HEK293T (cell line): ENCODE measurements at places on chromosomes 13 and 19.

DNA sequence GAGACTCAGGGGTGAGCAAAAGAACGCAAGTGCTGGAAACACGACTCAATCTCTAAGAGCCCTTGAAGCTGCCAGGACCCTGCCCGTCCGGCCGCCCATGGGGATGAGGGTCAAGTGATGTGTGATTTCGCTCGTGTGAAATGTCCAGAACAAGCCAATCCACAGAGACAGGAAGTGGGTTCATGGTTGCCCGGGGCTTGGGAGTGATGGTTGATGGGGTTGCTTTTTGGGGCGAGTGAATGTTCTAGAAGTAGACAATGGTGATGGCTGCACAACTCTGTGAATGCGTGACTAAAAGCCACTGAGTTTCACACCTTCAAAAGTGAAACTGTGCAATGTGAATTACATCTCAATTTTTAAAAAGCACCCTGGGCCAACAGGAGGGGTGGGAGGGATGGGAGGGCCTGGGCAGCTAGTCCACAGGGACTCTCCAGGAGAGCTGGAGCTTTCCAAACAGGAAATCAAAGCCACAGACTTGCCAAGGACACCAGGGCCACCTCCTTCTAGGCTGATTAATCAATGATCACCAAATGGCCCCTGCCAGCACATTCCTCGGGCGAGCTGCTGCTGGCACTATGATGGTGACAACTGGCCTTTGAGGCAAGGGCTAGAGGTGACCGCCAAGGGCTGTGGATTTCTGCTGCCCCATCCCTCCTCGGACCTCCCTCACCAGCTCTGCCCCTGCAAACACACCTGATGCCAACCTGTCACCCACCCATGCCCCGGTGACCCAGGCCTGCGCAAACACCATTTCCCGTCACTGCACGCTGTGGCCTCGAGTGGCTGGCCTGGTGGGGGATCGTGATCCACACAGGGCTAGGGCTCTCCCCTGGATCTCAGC, 14.0 kb downstream of the DPP9 start:
- no peak for DNase-seq

DNA sequence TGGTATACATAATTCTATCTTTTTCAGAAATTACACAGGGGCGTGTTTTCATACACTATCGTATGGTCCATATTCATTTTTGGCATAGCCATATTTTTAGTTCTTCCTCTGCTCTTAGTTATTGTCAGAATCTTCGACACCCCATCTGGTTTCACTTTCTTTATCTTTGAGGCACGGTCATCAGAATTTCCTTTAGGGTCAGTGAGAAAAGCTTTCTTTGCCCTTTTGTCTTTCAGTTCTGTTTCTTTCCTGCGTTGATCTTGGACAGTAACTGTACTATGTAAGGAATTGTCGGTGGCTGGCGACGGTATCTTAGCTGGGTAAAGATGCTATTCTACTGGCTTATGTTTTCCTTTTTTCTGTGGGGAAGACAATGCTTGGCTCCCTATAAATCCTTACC, 10.6 kb upstream of the KIR2DL4 start:
- no peak for DNase-seq

DNA sequence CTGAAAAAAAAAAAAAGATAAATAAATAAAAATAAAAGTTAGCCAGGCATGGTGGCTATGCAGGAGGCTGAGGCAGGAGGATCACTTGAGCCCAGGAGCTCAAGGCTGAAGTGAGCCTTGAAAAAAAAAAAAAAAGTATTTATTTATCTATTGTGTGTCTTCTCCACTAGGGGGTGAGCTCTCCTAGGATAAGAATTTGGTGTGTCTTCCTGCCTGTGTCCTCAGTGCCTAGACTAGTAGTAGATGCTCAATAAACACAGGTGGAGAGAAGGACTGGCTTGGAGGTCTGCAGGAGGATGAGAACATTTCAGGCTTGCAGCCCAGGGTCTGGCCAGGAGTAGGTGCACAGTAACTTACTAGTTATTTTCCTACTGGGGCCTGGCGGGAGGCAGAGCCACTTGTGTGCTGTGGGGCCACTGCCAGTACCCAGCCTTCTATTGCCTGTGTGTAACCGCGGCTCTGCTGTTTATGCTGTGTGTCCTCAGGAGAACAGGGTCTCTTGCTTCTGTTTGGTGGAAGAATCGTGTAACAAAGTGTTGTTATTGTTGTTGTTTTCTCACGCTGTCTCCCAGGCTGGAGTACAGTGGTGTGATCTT, 5.4 kb downstream of the LMTK3 start:
- DNase-seq = no peak

DNA sequence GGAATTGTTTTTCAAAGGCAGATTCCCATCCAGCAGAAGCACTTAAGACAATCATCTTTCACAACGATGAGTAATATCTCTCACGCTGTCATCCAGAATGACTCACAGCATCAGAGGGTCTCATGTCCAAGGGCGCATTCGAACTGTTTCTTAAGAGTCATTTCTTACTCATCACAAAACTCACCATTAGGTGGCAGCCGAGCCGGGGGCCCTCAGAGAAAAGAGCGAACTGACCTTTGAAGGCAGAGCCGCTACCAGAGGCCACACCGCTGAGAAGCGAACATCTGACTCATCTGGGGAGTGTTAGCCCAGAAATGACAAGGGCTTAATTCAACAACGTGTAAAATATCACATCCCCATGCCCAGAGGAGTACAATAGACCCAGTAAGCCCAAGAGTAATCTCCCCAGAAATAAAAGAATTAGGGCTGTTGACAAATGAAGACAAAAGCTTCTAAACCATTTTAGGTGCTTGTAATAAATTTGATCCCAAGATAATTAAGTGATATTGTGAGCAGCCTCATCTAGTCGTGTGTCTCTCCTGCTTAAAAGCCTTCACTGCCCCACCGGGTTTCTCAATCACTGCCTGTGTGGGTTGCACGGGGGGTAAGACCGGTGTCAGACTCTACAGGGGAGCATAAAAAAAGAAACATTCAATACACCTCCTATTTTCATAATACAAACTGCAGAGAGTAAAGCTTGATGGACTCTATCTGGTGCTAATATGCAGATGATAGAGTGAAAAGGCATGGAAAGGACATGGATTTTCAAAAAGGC, 96.2 kb downstream of the CYSLTR2 start:
- peak; percentile 57 for DNase-seq

DNA sequence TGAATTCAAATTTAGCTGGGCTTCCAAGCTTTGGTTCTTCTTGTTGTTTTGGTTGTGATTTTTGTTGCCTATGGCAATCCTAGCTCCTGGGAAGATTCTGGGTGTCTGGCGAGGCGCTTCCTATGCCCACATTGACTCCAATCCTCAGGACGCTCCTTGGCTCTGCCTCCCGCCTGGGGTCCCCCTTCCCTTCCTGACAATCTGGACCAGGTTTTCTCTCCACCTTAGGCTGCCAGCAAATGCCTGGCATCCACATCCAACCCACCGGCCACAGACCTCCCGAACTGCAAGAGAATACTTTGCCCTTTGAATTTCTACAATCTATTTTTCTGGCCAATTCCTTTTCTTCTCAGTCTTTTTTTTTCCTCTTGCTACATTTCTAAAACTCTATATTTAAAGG, 186.9 kb upstream of the UBL3 start:
- DNase-seq = no peak

- DNase-seq = no peak
These were observed 3.6 kb upstream of the ELANE start for GRCh38 chr19:848386-848921.

- DNase-seq = no peak
These were observed 1469.5 kb downstream of the SLITRK1 start for GRCh38 chr13:82412749-82413148.

- no peak for DNase-seq
These were observed 302.9 kb downstream of the DCT start for GRCh38 chr13:94176561-94176960.

GRCh38 chr19:58575183-58576041, 2.3 kb upstream of the MZF1 start:
- peak; percentile 81 for DNase-seq

- peak; percentile 17 for DNase-seq
These were observed 332.2 kb downstream of the MYO16 start for GRCh38 chr13:108961542-108962125.

DNA sequence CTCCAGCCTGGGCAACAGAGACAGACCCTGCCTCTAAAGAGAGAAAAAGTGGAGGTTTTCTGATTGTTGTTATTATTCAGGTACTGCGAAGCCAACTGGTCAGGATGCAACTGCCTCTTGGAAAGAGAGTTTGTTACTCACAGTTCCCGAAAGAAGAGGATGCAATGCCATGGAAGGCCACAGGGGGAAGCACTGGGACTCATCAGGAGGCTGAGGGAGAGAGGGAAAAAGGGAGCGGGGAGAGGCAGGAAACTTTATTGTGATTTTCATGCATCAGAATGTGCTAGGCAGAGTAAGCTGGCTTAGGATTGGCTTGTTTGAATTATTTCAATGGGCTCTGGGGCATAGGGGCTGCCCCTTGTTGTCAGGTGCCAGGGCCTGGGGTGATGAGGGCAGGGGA, 27.6 kb downstream of the MYO9B start:
- peak; percentile 46 for DNase-seq

GRCh38 chr13:51906581-51906980, 44.8 kb downstream of the CCDC70 start:
- DNase-seq = no peak

DNA sequence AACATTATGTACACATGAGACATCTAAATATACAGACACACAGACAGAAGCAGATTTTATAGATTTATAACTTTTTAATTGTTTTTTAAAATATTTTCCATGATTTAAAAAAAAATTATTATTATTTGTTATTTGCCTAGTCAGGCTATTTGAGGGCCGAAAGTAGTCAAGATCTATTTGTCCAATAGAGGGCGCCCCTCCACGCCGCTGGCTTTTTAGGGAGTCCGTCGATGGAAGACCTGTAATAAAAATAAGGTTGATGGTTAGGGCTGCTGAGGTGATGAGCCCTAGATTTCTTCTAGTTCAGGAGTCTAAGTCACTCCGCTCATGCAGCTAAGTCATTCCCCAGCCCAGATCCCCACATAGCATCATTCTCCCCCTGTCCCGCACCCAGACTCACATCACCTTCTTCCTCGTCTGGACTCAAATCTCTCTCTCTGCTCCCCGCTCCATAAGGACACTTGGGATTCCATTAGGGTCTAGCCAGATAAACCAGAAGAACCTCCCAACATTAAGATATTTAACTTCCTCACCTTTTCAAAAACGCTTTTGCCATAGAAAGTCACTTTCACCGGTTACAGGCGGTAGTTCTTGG, 33.9 kb upstream of the CEACAM21 start:
- peak; percentile 50 for DNase-seq

GRCh38 chr19:49579947-49580263, 451 bp downstream of the NOSIP start:
- no peak for DNase-seq

DNA sequence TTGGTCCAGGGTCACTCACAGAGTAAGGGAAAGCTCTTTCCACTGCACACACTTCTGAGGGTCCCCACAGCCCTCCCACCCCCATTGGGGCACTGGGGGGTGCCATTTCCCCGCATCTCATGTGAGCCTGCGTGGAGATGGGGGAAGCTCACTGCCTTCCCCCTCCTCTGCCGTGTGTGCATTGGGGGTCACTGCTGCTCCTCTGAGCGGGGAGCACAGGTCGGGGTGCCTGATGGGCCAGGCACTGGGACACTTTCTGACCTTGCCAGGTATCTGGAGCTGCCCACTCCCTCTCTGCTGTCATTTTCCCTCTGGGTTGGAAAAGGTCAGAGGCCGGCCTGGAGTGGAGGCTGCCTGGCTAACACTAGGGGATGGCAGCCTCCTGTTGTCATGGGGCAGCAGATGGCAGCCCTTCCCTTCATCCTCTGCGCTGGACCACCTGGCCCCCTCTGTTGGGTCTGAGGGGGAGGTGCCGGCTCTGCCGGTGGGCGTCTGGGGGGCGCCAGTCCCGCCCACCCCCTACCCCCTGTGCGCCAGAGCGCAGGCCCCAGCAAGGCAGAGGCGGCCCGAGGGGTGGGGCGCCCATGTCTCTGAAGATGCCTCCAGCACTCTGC, 9.1 kb downstream of the SSBP4 start:
- DNase-seq = no peak

DNA sequence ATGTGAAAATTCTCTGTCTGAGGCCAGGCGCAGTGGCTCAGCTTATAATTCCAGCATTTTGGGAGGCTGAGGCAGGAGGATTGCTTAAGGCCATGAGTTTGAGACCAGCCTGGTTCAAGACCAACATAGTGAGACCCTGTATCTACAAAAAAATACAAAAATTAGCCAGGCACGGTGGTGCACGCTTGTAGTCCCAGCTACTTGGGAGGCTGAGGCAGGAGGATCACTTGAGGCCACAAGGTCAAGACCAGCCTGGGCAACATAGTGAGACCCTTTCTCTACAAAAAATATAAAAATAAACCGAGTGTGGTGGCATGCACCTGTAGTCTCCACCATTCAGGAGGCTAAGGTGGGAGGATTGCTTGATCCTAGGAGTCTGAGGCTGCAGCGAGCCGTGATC, 2.2 kb upstream of the FCGBP start:
- DNase-seq = no peak

DNA sequence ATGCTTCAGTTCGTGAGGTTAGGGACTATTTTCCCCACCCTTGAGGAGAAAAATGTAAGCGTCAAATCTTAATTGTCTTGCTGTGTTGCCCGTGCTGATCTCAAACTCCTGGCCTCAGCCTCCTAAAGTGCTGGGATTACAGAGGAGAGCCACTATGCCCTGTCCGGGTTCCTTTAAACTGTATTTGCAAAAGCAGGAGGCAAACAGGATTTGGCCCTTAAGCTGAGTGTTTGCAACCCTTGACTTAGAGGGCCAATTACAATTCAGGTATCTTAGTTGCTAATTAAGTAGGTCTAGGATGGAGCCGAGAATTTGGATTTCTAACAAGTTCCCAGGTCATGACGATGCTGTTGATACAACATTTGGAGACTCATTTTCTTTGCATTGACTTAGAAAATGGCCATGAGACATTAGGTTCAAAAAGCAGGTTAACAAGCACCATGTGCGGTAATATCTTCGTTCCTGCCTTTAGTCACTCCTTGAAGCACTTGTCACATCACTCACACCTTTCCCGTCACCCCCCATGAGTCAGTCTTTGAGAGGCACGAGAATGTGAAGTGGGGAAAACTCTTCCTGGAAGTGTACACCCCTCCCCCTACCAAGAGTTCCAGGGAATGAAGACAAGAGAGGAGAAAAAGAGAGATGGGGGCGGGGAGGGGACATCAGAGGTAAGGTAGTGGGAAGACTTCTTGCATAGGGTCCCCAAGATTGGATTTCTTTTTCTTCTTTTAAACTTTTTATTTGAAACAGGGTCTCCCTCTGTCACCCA, 2.6 kb downstream of the NAPSA start:
- DNase-seq = no peak

DNA sequence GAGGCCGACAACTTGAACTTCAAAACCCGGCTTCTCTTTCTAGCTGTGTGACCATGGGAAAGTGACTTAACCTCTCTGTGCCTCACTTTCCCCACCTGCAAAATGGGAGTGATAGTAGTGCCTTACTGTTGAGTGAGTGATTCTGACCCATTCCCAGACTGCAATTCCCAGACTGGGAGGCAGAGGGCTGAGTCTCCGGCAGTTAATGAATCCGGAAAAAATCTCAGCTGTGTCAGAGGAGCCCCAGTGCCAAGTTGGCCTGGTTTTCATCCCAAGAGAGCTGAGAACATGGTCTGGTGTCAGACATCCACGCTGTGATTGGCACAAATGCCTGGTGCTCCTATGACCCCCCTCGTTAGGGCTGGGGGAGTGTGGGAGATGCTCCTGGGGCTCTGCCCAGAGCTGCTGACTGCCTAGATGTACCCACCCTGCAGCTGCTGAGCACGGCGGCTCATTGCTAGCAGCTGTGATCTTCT, 50.0 kb downstream of the PIN1 start:
- DNase-seq = peak; percentile 45

- no peak for DNase-seq
These were observed 52.2 kb downstream of the IRS2 start for GRCh38 chr13:109734002-109734785.

GRCh38 chr19:5795382-5795919, 4.5 kb upstream of the DUS3L start:
- no peak for DNase-seq
